NCI-H774 (cell line): ENCODE measurements at places on chromosomes 16 and 17.
A peak's percentile ranks its signal among the peaks of the same experiment; 100 is the strongest.

DNA sequence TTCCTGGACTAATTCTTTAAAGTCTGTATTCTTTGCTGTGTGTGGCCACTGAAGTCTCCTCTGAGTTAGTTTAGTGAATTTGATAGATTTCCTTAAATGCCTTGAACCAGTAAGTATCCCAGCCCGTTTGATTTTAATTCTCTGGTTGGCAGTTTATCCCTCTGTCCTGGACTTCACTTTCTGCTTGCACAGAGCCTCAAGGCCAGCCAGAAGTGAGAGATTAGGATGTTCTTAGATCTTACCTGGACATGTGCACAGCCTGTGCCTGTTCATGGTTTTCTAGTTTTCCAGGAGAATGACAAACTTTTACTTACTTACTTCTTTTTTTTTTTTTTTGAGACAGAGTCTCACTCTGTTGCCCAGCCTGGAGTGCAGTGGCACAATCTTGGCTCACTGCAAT is 10.8 kb upstream of the SLC38A7 start:
- DNase-seq = no peak

DNA sequence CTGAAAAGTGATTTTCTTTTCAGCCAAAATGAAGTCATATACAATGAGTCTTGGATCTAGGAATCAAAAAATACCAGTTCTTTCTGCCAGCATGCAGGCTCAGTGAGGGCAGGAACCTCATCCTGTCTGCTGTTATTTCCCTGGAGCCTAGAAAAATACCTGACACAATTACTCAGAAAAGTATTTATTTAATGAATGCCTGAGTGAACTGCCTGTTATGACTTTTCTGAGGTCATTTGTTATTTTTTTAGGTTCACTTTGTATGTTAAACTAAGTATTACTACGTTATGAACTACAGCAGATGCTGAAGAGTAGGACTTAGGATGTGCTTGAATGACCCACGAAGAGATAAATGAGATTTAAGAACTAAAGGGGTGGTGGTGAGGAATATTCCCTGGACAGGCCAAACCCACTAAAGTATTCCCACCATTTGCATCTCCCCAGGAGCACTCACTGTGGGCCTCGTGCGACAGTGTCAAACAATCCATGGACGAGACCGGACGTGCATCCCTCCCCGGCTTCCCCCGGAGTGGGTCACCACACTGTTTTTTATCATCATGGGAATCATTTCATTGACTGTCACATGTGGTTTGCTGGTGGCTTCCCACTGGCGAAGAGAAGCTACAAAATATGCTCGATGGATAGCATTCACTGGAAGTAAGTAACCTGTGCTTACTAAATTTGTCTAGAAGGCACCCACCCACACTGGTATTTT is 17.1 kb upstream of the VWA3A start:
- no peak for DNase-seq

DNA sequence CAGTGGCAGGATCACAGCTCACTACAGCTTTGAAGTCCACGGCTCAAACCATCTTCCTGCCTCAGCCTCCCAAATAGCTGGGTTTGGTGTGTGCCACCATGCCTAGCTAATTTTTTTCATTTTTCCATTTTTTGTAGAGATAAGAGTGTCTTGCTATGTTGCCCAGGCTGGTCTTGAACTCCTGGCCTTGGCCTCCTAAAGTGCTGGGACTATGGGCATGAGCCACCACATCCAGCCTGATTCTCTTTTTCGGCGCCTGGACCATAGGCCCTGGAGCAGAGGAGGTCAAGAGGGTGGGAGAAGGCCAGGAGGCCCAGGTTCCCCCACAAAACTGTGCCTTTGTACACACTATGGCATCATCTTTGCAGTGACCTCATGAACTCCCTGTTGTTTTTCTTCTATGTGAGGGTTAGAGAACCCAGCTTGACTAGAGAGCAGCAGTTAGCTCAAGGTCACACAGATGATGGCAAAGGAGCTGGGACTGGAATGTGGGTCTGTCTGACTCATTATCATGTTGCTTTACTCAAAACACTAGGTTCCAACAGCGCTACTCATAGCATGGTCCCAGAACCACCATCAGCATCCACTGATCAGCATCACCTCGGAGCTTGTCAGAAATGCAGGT is 16.3 kb downstream of the SCN4A start:
- no peak for DNase-seq

GRCh38 chr16:89615596-89616090 is 2.2 kb downstream of the DPEP1 start:
- no peak for DNase-seq

- peak; percentile 52 for DNase-seq
These were observed 74.5 kb upstream of the PMFBP1 start for GRCh38 chr16:72246423-72246822.

DNA sequence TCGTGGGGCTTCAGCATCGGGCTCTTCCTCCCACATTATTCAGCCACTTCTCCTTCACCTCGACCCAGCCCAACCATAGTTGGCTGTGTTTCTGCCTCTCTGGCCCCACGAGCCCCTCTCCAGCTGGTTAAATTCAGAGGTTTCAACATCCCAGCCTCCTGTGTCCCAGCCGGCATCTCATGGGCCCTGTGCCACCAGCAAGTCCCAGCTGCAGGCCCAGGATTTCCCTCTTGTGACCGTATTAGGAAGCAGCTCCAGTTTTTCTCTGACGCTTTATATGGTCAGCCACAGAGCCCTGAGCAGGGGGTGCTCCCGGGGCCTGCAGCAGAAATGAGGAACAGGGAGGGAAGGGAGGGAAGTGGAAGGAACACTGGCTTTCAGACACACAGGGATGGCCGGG is 27.4 kb downstream of the MYH11 start:
- DNase-seq = no peak

- no peak for DNase-seq
These were observed 41.8 kb upstream of the ARL4D start for GRCh38 chr17:43356999-43357398.

DNA sequence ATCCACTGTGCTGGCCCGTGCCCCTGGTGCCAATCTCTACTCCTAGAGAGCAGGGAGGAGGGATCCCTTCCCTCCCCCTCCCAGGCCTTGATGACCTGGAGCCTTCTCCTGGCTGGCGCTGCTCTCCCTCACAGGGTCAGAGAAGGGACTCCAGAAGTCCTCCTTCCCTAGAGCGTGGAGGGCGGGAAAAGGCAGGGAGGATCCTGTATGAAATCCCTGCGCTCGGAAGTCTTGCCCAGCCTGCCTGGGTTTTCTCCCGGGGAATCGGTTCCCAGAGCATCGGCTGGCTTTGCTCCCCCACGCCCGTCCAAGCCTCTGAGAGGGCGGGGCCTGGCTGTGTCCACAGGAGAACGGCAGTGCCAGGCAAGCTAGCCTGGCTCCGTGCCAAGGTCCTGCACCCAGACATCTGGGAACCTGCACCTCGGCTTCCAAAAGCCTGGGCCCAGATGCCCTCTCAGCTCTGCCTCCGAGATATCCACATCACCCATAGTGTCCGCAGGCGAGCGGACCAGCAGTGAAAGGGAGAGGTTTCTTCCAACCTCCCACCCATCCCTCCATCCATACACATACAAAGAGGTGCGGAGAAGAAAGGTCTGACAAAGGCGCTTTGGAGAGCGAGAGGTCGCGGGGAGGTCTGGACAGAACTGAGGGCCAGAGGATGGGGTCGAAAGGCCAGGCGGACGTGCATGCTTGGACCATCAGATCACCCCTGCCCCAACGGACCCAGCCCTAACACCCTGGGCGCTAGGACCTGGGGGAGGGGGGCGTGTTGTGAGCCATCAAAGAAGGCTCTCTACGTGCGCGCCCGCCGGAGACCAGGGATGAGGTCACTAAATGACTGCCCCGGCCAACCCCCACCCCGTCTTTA is 1.1 kb downstream of the MPP2 start:
- peak; percentile 34 for DNase-seq

DNA sequence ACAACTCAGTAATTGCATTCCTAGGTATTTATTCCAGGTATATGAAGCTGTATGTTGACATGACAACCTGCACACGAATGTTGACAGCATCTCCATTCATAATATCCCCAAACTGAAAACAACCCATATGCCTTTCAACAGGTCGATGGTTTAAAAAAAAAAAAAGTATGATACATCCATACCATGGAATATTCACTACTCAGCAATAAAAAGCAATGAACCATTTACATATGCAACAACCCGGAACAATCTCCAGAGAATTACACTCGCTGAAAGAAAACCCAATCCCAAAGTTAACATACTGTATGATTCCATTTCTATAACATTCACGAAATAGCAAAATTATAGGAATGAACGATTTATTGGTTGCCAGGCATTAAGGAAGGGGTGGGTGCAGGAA is 53.3 kb upstream of the DNAH9 start:
- DNase-seq = no peak

DNA sequence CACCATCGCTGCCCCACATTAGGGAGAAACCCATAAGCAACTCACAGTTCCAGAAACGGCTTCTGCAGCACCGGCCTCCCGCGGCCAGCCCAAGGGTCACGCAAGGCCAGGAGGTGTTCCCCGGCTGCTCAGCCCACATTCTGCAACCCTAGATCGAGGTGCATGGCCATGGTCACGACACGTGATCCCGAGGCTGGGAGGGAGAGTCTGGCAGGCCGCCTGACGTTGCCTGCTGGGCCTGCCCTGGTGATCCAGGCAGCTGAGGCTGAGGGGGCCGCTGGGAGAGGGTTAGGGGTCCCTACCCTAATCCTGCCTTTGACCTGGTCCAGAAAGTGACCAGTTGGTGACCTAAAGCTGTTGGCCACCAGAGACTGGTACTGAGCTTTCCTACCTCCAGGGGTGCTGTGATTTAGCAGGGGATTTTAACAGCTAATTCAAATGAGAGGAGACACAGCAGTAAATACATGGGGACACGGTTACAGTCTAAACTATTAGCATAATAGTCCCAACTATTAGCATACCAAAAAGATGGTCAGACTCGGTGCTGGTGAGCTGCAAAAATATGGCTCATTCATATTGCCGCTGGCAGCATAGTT is 97.4 kb upstream of the CIBAR2 start:
- no peak for DNase-seq

GRCh38 chr17:50482110-50482509 is 3.5 kb downstream of the RSAD1 start:
- DNase-seq = no peak

GRCh38 chr17:44924107-44924544 is 8.8 kb upstream of the GFAP start:
- peak; percentile 21 for DNase-seq

GRCh38 chr17:9968881-9969280 is 63.8 kb upstream of the RCVRN start:
- DNase-seq = no peak

GRCh38 chr17:52035336-52035915 is 123.1 kb downstream of the CA10 start:
- DNase-seq = peak; percentile 53

DNA sequence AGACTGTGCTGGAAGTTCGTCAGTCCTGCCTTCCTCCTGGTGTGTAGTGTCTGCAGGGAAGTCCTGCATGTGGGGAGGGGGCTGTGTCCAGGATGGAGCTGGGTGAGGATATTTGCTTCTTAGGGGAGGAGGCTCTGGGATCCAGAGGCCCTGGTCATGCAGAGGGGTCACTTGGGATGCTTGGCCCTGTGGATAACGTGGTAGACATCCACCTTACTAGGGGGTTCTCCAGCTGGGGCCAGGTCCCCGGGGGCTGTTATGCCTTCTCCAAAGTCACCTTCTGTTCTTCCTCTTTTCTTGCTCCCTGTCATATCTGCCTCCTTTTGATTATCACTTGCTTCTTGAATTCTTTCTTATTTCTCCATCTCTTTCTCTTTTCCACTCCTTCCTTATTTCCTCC is 43.8 kb downstream of the SLC6A2 start:
- no peak for DNase-seq

GRCh38 chr16:55779402-55780094 is 53.3 kb downstream of the CES1 start:
- DNase-seq = no peak

- DNase-seq = no peak
These were observed 103.4 kb downstream of the IRF8 start for GRCh38 chr16:86002178-86002900.

DNA sequence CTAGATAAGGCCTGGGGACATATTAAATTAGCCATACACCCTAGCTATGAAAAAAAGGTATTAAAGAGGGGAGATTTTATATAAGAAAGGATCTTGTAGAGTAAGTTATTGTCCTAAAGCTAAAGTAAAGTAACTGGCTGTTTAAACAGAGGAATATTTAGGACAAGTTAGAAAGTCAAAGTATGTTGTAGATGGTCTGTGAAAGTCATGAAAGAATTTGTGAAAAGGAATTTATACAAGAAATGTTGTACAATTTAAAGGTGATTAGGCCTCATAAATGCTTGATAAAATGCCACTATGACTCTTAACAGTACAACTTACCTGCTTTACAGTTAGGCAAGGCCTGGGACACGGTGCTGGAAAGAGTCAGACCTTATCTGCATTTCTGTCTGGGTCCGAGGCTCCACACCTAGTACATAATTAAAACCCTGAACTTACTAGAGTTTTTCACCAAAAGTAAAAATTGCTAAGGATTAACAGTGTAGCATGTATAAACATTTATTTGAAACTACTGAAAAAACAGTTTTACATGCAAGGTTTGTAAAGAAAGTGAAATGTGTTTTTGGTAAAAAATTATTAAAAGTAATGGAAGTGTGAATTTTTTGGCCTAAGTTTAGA is 445.3 kb upstream of the TOM1L1 start:
- no peak for DNase-seq

GRCh38 chr16:83706394-83706793 is 101.4 kb upstream of the HSBP1 start:
- no peak for DNase-seq

DNA sequence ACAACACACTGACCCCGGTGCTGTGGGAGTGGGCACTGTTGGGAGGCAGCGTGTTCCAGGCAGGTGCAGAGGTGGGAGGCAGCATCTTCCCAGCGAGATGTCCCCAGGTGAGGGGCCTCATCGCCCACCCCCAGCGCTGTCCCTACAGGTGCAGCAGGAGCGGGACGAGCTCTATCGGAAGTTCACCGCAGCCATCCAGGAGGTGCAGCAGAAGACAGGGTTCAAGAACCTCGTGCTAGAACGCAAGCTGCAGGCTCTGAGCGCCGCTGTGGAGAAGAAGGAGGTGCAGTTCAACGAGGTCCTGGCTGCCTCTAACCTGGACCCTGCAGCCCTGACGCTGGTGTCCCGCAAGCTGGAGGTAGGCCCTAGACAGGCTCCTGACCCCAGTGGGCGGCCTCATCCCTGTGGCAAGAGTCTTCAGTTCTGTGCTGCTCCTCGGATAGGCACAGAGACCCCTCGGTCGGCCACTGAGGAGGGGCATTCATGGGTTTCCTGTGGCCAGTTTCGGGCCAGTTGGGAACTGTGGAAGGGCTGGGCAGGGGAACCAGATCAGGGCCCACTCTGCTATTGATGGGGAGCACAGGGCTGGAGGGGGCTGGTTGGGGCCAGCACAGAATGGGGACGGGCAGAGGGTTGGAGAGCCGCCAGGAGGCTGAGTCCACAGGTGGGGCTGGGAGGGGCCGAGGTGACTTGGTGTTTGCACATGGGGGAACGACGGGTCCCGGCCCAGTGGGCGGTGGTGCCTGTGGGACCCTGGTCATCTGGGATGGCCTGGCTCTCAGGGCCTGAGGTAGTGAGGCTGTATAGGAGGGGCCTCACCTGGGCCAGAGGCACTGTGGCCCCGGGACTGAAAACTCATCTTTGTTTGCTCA is 21.1 kb upstream of the DBNDD1 start:
- DNase-seq = no peak

- DNase-seq = no peak
These were observed 4.6 kb downstream of the UTS2R start for GRCh38 chr17:82376042-82376730.
